ENCODE measurements at places on chromosomes 2 and 18. TPM values are rescaled to one million over a fixed set of nuclear protein-coding genes. Genes with fewer than 3 reads are reported as not detected.

DNA sequence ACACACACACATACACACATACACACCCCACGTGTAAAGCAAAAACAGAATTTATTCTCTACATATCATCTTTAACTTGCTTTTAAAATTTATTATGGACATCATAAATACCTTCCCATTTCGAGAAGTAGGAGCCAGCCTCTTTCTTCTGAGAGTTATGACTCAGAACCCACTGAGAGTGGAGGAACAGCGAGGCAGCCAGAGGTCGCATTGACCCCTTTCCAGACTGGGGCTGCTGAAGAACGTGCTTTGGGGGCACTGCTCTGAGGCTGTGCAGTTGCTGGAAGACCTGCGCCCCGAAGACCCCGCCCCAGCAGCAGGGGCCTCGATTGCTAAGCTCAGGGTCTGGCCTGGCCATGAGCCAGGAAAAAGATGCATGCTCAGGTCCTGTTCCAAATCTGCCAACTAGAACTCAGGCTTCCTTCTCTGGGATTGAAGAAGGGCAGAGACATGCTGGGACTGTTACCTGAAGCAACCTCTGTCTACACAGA lies 133.8 kb upstream of the TWIST2 start:
- H3K27me3 ChIP-seq: no peaks in the 10 kb centered on the region
- H3K36me3 ChIP-seq: no peaks in the 10 kb centered on the region
- H3K4me1 ChIP-seq: no peaks in the 10 kb centered on the region
- H3K27ac ChIP-seq: no peak overlapping the region
- H3K4me3 ChIP-seq: no peak overlapping the region
- no peak for DNase-seq

DNA sequence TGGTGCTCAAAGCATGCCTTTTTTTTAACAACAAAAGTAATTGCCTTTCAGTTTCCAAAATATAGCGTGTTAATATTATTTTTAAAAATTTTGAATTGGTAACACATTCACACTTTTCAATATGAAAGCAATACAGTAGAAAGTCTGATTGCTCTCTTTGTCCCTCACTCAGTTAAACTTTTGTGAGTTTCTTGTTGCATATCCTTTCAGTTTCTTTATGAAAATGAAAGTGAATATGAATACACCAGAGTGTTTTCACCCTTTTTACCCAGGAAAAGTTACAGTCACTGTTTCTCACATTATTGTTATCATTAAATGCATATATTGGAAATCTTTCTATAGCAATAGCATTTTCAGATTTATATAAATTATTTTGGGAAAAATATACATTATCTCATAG lies 377.4 kb upstream of the CRIM1 start:
- no peaks in the 10 kb centered on the region for H3K36me3 ChIP-seq
- no peak overlapping the region for H3K4me3 ChIP-seq
- no peak for DNase-seq
- no peaks in the 10 kb centered on the region for H3K27me3 ChIP-seq
- H3K4me1 ChIP-seq: no peaks in the 10 kb centered on the region

GRCh38 chr2:233234264-233234663 lies 17.2 kb upstream of the ATG16L1 start:
- DNase-seq: no peak
- no peak overlapping the region for H3K4me3 ChIP-seq
- H3K27ac ChIP-seq: no peak overlapping the region
- no peaks in the 10 kb centered on the region for H3K4me1 ChIP-seq

DNA sequence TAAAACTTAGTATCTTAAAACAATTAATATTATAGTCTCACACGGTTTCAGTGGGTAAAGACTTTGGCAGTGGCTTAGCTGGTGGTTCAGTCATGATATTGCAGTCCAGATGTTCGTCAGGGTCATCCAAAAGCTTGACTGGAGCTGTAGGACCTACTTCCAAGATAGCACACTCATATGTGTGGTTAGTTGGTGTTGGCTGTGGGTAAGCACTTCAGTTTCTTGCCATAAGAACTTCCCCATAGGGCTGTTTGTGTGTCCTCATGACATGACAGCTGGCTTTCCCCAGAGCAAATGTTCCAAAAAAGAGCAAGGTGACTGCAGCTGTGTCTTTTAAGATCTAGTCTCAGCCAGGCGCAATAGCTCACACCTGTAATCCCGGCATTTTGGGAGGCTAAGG lies 48.5 kb upstream of the EPC2 start:
- no peak for DNase-seq
- H3K27me3 ChIP-seq: no peaks in the 10 kb centered on the region
- no peak overlapping the region for H3K27ac ChIP-seq
- no peaks in the 10 kb centered on the region for H3K4me1 ChIP-seq
- no peaks in the 10 kb centered on the region for H3K36me3 ChIP-seq

DNA sequence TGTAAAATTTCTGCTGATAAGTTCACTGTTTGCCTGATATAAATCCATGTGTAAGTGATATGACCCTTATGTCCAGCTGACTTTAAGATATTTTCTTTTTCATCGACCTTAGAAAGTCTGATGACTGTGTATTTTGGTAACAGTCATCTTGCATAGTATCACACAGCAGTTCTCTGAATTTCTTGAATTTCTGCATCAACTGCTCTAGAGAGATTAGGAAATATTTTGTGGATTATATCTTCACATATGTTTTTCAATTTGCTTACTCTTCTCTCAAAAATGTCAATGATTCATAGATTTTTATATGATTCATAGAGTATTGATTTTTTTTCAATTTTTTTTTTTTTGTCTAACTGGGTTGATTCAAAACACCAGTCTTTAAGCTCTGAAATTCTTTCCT lies 945.3 kb downstream of the TRIB2 start:
- no peak overlapping the region for H3K4me3 ChIP-seq
- H3K27me3 ChIP-seq: no peaks in the 10 kb centered on the region
- H3K36me3 ChIP-seq: no peaks in the 10 kb centered on the region
- DNase-seq: no peak
- H3K4me1 ChIP-seq: no peaks in the 10 kb centered on the region

GRCh38 chr2:143125717-143126116 lies 3.5 kb upstream of the ARHGAP15 start:
- H3K4me1 ChIP-seq: no peaks in the 10 kb centered on the region
- no peak overlapping the region for H3K27ac ChIP-seq
- H3K36me3 ChIP-seq: no peaks in the 10 kb centered on the region
- no peak overlapping the region for H3K4me3 ChIP-seq
- no peak for DNase-seq

DNA sequence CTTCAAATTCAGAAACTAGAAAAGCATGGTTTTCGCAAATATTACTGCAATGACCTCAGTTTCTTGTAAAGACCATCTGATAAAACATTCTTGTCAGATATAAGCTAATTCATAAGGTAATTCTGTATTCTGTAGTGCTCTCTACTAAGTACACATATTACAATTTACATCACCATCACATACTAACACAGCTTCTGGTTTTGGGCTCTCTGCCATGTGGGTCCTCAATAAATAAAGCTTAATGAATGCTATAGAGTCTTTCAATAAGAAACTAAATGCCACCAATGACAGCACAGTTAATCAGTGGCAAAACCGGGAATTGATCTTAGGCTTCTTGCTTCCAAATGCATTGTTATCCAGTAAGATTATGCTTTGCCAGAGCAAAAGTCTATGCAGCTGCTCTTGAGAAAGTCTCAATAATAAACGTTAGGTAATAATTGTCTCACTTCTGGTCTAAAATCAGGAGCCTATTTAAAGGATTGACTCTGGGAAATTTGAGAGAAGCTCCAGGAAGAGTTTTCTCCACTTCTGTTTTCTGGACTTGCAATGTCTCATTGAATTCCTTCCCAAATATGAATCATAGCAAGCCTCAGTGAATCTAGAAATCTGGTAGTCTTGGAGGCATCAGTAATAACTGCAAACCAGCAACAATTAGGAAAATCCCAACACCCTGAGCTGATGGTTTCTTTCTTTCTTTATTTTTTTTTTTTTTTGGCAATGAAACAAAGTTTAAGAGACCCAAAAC lies 67.9 kb upstream of the RAPGEF4 start:
- H3K4me3 ChIP-seq: no peak overlapping the region
- no peak overlapping the region for H3K27ac ChIP-seq
- H3K27me3 ChIP-seq: no peaks in the 10 kb centered on the region
- H3K36me3 ChIP-seq: no peaks in the 10 kb centered on the region
- no peaks in the 10 kb centered on the region for H3K4me1 ChIP-seq

DNA sequence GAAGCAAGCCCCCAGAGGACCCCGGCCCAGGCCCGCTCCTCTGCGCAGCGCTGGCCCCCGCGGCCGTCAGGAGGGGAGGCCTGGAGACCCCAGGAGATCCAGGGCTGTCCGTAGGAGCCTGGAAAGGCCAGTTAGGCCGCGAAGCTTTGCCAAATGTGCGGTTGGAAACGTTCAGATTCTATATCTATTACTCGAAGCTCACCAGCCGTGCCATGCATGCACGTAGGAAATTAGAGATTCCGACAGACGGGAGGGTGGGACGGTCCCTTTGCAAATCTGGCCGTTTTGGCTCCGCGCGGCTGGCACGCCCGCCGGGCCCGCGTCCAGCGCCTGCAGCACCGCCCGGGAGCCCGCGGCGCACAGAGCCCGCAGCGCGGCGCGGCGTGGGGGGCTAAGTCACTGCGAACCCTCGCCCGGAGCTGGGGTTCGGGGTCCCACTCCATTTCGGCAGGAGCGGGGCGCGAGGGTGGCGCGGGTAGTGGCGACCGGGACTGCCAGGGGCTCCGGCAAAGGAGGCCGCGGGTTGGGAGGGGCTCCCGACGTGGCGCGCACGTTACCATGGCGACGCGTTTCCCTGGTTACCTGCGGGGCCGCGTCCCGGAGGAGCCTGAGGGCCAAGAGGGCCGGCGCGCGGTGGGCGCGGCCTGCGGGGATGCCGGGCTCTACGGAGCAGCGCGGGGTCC lies 488.6 kb upstream of the SMIM21 start:
- no peak overlapping the region for H3K4me3 ChIP-seq
- H3K4me1 ChIP-seq: peaks cover 10% of the 10 kb centered on the region
- H3K36me3 ChIP-seq: no peaks in the 10 kb centered on the region
- peak; percentile 87 for DNase-seq
- no peak overlapping the region for H3K27ac ChIP-seq
- no peaks in the 10 kb centered on the region for H3K27me3 ChIP-seq

DNA sequence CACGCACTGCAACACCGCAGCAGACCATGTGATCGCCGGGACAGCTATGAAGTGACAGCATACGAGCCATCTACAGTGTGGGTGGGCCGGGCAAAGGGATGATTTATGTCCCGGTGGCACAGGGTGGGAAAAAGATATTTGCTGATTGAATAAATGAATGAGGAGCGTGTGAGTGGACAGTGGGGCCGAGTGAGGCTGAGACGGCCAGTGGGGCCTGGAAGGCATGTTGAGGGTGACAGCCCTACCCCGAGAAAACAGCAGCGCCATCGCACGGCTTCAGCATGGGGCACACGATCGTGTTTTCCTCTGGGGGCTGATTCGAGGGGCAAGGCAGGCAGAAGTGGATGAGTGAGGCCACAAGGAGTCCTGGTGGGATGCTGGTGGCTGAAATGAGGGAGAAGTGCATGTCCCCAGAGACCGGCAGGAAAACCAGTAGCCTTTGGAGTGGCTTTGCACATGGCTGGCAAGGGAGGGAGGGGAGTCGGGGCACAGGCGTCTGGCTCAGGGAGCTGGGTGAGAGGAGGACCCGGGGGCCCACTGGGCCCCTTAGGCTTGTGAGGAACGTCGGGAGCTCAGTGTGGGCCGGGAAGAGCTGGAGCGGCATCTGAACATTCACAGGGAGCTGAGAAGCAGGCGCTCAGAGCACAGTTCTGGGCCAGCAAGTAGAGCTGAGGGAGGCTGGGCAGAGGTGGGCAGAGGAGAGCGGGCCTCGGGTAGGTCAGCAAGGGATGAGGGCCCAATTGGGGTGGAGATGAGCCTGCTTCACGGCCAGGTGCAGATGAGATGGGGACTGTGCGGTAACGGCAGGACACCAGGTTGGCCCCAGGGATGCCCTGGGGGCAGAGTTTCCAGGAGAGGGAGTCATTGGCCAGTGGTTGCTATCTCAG lies 32.1 kb upstream of the MAL start:
- DNase-seq: no peak
- H3K4me3 ChIP-seq: no peak overlapping the region
- no peaks in the 10 kb centered on the region for H3K36me3 ChIP-seq
- no peaks in the 10 kb centered on the region for H3K4me1 ChIP-seq

DNA sequence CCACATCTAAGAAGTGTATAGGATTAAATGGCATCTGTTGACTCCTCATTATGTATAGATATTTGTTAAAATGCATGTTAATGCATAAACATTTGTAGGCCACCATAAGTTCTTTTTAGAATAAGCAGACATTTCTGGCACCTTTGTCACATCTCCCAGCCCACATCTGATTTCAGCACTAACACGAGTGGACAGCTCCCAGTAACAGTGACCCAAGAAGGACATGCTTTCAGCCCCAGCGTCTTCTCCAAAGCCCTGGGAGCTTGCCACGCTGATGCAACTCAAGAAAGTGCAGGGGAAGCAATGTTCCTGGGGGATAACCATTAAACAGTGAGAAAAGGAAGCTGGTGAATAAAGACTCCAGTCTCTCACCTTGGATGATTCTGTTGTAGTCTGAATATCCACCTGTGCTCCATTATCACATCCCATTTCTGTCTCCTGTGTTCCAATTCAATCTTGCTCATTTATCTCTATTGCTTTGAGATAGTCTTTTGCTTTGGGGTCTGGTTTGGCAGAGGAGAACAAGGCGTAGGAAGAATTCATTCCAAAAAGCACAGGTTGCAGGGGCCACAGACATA lies 182.6 kb upstream of the THSD7B start:
- no peaks in the 10 kb centered on the region for H3K27me3 ChIP-seq
- no peaks in the 10 kb centered on the region for H3K4me1 ChIP-seq
- no peaks in the 10 kb centered on the region for H3K36me3 ChIP-seq
- H3K4me3 ChIP-seq: no peak overlapping the region
- no peak for DNase-seq

DNA sequence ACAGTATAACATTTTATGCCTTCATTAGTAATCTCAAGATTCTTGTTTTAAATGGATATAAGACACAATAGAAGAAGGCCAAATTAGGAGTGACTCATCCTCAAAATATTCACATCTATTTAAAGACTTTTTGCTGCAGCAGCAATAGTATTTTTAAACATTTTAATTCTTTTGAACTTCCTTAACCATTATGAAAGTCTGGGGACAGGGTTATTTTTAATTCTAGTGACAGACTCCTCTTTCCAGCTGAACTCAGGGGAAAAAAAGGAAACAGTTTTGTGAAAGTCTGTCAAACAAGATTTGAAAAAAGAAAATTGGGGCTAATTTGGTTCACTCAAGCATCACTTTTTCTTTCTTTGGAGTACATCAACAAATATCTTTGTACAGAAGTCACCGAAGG lies 541.8 kb downstream of the NUP35 start:
- DNase-seq: no peak
- H3K4me1 ChIP-seq: no peaks in the 10 kb centered on the region
- no peaks in the 10 kb centered on the region for H3K27me3 ChIP-seq
- no peak overlapping the region for H3K4me3 ChIP-seq
- H3K36me3 ChIP-seq: no peaks in the 10 kb centered on the region

DNA sequence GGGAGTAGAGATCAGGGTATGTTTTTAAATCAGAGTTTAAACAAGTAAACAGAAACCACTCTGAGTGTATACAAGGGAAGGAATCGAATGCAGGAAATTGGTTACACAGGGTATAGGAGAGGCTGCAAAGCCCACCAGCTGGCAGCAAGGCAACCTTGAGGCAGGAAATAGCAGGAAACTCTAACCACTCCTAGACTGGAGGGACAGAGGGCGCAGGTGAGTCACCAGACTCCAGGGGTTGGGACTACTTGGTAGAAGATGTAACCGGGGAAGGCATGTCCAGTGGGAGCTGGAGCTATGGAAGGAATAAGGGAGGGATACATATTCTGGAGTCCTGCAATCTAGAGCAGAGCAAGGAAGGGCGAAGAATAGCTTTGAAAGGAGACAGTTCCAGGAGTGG lies 152.3 kb downstream of the MEIS1 start:
- H3K27ac ChIP-seq: no peak overlapping the region
- DNase-seq: no peak
- H3K4me3 ChIP-seq: no peak overlapping the region
- H3K4me1 ChIP-seq: no peaks in the 10 kb centered on the region
- H3K36me3 ChIP-seq: no peaks in the 10 kb centered on the region
- H3K27me3 ChIP-seq: no peaks in the 10 kb centered on the region

The XDH gene
- 0.30 TPM for total RNA-seq

The POTEJ gene
- not detected for total RNA-seq
